Activated T-helper 1 cell treated with anti-CD3 and anti-CD28 coated beads, Interleukin-12 subunit alpha, Interleukin-12 subunit beta, Interleukin-2, Interleukin-4 antibody, amounts not matched to agents 30 ng/mL and 10 ng/mL and 1 ng/mL, durations not matched to agents 14 hours and 24 hours and 36 hours (primary cell): ENCODE measurements at places on chromosomes 1 and 21. TPM values are rescaled to one million over a fixed set of nuclear protein-coding genes. Genes with fewer than 3 reads are reported as not detected.

APCS gene
- total RNA-seq, result not detected in 2 replicates

CLDN17 gene
- total RNA-seq, result not detected in 2 replicates

FCN3 gene
- total RNA-seq, result not detected in 2 replicates

C4BPA gene
- not detected in 2 replicates for total RNA-seq

VASH2 gene
- 0.10 and 0.39 TPM in 2 replicates for total RNA-seq

MNDA gene
- total RNA-seq, result not detected in 2 replicates

KRTAP19-1 gene
- not detected in 2 replicates for total RNA-seq

SLAMF9 gene
- total RNA-seq, result not detected in 2 replicates

DIRAS3 gene
- 0.12 TPM in 1 of 2 replicates, not detected in the other for total RNA-seq

ERVH48-1 gene
- 0.22 and 0.26 TPM in 2 replicates for total RNA-seq

ASPM gene
- total RNA-seq, result 26.8 and 27.5 TPM in 2 replicates

VSIG8 gene
- total RNA-seq, result not detected in 2 replicates

CFHR2 gene
- not detected in 2 replicates for total RNA-seq

CA6 gene
- total RNA-seq, result 2.2 and 2.6 TPM in 2 replicates

SORT1 gene
- 1.4 and 1.5 TPM in 2 replicates for total RNA-seq

DNTTIP2 gene
- total RNA-seq, result 80.3 and 90.8 TPM in 2 replicates

LCE3E gene
- total RNA-seq, result not detected in 2 replicates

NFIA gene
- total RNA-seq, result 0.41 and 0.69 TPM in 2 replicates

RAB4A gene
- total RNA-seq, result 29.0 and 29.3 TPM in 2 replicates

LCE2A gene
- not detected in 2 replicates for total RNA-seq

RGS16 gene
- total RNA-seq, result 138 and 143 TPM in 2 replicates

CCDC30 gene
- total RNA-seq, result 1.0 and 1.9 TPM in 2 replicates

TMEM240 gene
- 0.41 and 1.0 TPM in 2 replicates for total RNA-seq

MANEAL gene
- 3.6 and 4.0 TPM in 2 replicates for total RNA-seq

PROX1 gene
- total RNA-seq, result not detected in 2 replicates

CD84 gene
- 16.3 and 17.2 TPM in 2 replicates for total RNA-seq

S100A8 gene
- not detected in 2 replicates for total RNA-seq

CD164L2 gene
- not detected in 2 replicates for total RNA-seq

KIAA0319L gene
- 42.5 and 43.6 TPM in 2 replicates for total RNA-seq

SHISAL2A gene
- total RNA-seq, result 5.7 and 6.0 TPM in 2 replicates

GNAT2 gene
- 0.44 and 1.2 TPM in 2 replicates for total RNA-seq

KRTAP6-2 gene
- not detected in 2 replicates for total RNA-seq

MPZ gene
- 3.0 and 4.0 TPM in 2 replicates for total RNA-seq

PDZK1 gene
- total RNA-seq, result 0.18 TPM in 1 of 2 replicates, not detected in the other

FCAMR gene
- total RNA-seq, result not detected in 2 replicates

USP25 gene
- 25.6 and 26.8 TPM in 2 replicates for total RNA-seq

KRTAP12-4 gene
- not detected in 2 replicates for total RNA-seq

KISS1 gene
- total RNA-seq, result not detected in 2 replicates

S100A9 gene
- not detected in 2 replicates for total RNA-seq

SH3BGR gene
- total RNA-seq, result 0.73 and 1.7 TPM in 2 replicates

IKBKE gene
- 59.8 and 64.9 TPM in 2 replicates for total RNA-seq

GUK1 gene
- 201 and 202 TPM in 2 replicates for total RNA-seq

SLAMF6 gene
- 46.8 and 50.1 TPM in 2 replicates for total RNA-seq

RYR2 gene
- total RNA-seq, result not detected in 2 replicates

CFH gene
- 0.42 and 0.54 TPM in 2 replicates for total RNA-seq

TFF2 gene
- not detected in 2 replicates for total RNA-seq

S100A4 gene
- total RNA-seq, result 165 and 167 TPM in 2 replicates

EFNA1 gene
- total RNA-seq, result not detected in 2 replicates

USH2A gene
- total RNA-seq, result not detected in 2 replicates

SYPL2 gene
- total RNA-seq, result not detected in 2 replicates

ZBTB8B gene
- not detected in 2 replicates for total RNA-seq

CAPZA1 gene
- 239 and 242 TPM in 2 replicates for total RNA-seq

WDR47 gene
- 11.5 and 14.4 TPM in 2 replicates for total RNA-seq

RNF220 gene
- total RNA-seq, result 103 and 107 TPM in 2 replicates

KCNJ6 gene
- total RNA-seq, result not detected in 2 replicates

IGFN1 gene
- total RNA-seq, result not detected in 2 replicates

SPRR2B gene
- total RNA-seq, result not detected in 2 replicates

MYOM3 gene
- not detected in 2 replicates for total RNA-seq
